Activated naive CD8-positive, alpha-beta T cell treated with anti-CD3 and anti-CD28 coated beads, Interleukin-2, amount 50 U/mL, for 24 hours (primary cell): ENCODE measurements at places on chromosomes 12 and 14.
A peak's percentile ranks its signal among the peaks of the same experiment; 100 is the strongest.

DNA sequence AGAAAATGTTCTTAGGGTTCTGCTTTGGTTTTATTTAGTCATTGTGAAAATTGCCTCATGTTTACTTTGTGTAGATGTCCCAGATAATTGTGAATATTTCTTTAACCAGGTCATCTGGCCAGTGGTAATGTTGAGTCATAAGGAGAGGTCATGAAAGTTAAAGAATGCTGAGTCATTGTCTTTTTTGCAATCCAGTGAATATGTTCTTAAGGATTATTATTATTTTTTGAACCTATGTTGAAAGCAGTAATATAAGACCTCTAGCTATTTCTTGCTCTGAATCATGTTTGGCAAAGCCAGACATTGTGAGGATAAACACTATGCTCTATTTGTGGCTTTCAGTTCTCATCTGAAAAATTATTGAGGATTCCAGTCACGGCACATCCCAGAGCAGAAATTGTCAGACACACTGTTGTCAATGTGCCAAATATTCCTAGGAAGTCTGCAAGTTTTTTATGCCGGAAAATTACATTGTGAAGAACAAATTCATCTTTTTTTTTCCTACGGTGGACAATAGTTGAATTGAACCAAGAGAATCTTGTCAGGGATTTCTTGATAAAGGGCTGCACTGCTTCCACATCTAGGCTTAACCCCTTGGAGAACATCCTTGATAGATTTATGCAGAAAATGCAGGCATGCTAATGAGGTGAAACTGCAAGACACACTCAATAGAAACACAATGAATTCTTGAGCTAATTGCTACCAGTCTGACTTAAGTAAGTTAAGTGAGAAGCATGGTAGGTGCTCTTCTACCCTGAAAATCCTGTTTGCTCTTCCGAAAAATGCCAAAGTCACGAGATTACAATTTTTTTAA, 369.6 kb downstream of the ATP23 start:
- no peak for DNase-seq

DNA sequence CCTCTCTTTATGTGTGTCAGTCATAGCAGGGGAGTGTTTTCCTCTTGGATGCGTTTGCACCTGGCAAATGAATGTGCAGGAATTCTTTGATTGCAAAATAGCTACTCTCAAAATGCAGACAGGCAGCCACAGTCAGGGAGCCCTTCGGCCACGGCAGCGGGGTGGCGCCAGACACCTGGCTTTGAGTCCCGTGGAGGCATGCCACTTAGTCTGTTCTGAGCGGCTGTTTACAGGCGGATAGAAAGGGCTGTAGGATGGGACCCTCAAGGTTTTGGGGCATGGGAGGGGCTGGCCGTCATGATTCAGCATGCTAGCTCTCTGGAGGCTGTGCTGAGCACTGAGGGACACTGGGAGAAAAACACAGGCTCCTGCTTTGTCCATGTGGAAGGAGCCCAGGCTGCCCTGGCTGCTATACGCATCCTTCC, 117.1 kb downstream of the SLC25A47 start:
- DNase-seq: peak; percentile 43

DNA sequence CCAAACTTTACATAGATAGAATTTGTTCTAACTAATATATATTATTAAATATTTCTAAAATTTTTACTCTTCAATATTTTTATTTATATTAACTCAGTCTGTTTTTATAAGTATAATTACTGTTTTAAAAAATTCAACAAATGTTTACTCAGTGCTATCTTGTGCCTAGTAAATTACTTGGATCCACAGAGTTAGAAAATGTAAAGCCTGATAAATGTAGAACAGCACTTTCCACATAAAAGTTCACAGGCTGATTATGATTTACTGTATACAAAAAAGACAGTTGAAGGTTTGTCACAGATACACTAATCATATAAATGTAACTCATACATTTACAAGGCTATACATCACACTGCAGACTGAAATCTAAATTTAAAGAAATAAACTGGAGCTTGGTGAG, 170.0 kb downstream of the FOXG1 start:
- no peak for DNase-seq

- peak; percentile 71 for DNase-seq
These were observed 947 bp downstream of the AEBP2 start for GRCh38 chr12:19440019-19440858.

GRCh38 chr12:49524660-49525324, 14.0 kb upstream of the KCNH3 start:
- DNase-seq: no peak

DNA sequence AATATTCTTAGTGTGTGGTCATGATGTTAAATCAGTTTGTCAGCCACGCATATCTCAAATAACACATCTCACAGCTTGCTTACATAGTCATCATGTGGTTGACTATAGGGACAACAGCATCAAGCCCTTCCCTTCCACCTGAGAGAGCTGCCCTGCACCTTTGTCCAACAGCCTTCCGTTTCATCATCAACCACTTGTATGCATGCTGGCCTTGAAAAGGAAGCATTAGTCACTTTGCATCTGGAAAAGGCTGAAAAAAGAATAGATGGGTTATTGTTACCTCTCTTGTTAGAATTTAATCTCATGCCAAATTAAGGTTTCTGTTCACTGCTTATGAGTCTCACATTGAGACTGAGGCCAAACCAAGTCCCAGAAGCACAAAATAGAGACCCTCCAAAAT, 1586.5 kb upstream of the SEL1L start:
- DNase-seq: no peak

- DNase-seq: no peak
These were observed 89.2 kb downstream of the PUS7L start for GRCh38 chr12:43669373-43669772.

- DNase-seq: no peak
These were observed 105.3 kb upstream of the RTL1 start for GRCh38 chr14:101008631-101009336.

- DNase-seq: no peak
These were observed 24.5 kb downstream of the POMT2 start for GRCh38 chr14:77296155-77296554.

- no peak for DNase-seq
These were observed 71.7 kb upstream of the ANO2 start for GRCh38 chr12:6016756-6017155.

GRCh38 chr14:25628390-25628789, 578.4 kb upstream of the STXBP6 start:
- no peak for DNase-seq

DNA sequence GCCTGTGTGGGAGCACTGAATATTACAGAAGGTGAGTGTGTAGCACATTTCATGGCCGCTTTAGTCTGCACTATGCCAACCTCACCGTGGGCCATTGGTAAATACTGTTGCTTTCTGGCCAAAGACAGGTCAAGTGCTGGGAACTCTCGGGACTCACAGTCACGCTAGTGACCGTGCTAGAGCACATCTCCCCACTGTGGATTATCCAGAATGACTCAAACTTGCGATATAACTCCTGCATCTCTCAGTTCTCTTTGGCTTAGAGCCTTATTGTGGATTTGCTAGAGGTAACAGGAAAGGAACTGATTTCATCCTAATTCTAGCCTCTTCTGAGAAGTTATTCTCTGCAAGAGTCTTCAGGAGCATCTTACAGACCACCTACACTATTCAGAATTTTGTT, 86.5 kb downstream of the DAD1 start:
- no peak for DNase-seq

- DNase-seq: no peak
These were observed 14.7 kb upstream of the CDH24 start for GRCh38 chr14:23071921-23072539.

DNA sequence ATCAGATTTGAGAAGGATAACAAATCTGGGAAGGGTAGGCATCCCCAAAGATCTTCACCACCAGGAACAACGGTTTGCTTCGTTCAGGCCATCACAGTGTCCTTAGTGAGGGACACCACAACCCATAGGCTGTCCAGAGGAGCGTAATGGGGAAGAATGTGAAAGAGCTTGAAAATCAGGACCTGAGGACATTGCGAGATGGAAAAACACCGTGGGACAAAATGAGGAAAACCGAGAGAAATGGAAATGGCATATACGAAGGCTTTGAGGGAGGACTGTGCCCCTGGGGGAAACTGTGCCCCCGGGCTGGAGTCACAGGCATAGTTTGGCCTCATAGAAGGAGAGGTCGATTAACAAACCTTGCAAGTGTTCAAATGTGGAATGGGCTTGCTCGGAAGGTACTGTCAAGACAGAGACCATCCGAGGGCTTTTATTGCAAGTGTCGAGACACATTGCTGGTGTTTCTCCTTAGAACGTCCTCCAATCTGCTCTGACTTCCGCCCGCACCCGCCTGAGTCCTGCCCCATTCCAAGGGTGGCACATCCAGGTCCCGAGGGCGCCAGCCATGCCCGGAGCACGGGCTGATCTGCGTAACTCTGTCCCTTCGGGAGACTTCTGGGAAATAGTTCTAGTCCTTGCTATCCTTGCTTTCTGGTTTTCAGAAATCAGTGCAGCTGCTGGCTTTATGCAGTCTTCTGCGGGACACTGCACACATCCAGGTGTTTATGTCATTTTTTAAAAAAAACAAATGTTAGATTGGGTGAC, 885 bp upstream of the PALS1 start:
- peak; percentile 39 for DNase-seq

- DNase-seq: no peak
These were observed 135.7 kb downstream of the CNTN1 start for GRCh38 chr12:40827683-40828592.

DNA sequence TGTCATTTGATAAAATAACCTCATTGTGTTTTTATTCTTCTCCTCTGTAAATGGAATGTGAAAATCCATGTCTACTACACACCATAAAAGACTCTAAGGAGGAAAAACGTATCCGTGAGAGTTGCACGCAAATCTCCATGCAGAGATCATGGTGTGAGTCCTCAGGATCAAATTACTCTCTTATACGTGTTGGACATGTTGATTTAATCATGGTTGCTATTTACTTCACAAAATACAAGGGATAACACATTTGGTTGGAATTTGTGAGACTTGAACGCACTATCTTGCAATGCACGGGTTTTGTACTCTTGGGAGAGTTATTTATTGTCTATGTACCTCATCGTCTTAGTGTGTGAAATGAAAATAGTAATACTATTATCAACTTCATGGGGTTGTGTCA, 128.0 kb upstream of the RASSF8 start:
- no peak for DNase-seq

- no peak for DNase-seq
These were observed 85.0 kb downstream of the KICS2 start for GRCh38 chr12:64137117-64137516.

- no peak for DNase-seq
These were observed 11.2 kb upstream of the PRPH start for GRCh38 chr12:49283541-49284429.

GRCh38 chr14:28596391-28596790, 170.2 kb upstream of the FOXG1 start:
- DNase-seq: no peak

DNA sequence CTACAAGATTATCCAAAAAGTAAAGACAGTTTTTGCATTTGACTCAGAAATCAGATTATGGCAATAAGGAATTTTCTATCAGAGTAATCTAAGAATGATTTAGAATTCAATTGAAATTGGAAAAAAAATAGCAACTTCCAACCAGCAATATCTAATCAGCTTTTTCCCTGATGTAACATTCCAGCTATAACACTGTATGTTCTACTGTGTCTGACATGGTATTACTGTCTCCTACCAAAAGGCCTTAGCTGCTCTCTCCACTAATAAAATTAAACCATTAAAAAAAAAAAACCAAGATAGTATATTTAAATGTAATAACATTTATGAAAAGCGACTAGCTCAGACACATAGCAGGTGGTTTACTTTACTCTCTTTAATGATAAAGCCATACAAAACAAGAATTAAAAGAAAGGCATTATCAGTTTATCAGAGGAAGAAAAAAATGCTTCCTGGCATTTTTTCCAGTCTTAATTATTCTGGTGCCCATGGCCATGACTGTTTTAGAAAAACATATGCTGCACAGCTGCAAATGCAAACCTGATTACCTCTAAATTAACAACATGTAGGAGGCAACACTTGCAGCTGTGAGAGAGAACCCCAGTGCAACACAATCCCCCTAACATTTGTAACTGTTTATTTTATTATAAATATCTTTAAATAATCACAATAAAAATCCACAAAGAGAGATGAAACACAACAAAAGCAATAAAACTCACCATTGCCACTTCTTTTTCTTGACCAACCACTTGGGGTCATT, 28.8 kb downstream of the PHLDA1 start:
- no peak for DNase-seq

- no peak for DNase-seq
These were observed 1202.3 kb downstream of the BCL11B start for GRCh38 chr14:98069712-98070171.

DNA sequence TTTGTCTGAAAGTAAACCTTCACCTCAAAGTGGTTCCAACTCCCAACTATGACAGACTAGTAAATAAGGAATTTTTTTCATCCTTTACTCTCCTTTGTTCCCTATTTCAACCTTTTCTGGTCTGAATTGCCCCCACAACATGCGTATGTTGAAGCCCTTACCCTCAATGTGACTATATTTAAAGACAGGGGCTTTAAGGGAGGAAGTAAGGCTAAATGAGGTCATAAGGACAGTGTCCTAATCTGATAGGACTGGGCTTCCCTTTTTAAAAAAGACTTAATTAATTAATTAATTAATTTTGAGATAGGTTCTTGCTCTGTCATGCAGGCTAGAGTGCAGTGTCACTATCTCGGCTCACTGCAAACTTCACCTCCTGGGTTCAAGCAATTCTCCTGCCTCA, 86.3 kb downstream of the VCPKMT start:
- DNase-seq: no peak

DNA sequence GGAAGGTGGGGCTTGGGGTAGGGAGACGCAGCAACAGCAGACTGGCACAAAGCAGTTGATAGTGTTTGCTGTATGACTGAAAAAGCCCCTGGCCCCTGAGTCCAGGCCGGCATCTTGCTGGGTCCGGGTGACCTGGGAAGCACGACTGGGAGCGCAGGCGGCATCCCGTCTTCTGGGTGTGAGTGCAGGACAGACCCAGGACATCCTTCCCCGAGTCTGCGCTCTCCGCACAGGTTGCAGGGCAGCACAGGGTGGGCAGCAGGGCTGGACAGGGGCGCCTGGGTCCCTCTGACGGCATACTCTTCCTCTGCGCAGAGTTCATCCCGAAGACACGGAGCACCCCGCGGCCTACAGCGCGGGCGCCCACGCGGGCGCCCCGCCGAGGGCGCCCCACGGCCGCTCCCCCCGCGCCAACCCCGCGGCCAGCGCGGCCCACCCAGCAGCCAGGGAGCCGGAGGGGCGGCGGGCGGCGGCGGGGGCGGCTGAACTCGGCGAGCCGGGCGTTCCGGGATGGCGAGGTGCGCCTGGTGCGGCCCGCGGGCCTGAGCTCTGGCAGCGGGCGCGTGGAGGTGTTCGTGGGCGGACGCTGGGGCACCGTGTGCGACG, 9.2 kb upstream of the CYP46A1 start:
- DNase-seq: no peak

DNA sequence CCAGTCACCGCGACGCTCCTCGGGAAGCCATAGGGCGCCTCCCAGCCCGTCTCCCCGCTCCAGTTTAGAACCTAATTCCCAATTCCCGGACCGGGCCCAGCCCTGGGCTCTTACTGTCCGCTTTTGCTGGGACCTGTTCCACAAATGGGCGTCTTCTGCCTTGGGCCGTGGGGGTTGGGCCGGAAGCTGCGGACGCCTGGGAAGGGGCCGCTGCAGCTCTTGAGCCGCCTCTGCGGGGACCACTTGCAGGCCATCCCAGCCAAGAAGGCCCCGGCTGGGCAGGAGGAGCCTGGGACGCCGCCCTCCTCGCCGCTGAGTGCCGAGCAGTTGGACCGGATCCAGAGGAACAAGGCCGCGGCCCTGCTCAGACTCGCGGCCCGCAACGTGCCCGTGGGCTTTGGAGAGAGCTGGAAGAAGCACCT, 797 bp downstream of the UNG start:
- no peak for DNase-seq
